Breast epithelium (tissue), 4 donors: ENCODE measurements at places on chromosomes 12 and 14. TPM values are rescaled to one million over a fixed set of nuclear protein-coding genes. Genes with fewer than 3 reads are reported as not detected.
A peak's percentile ranks its signal among the peaks of the same experiment; 100 is the strongest.

- DNase-seq = no peak
- H3K4me1 ChIP-seq = no peaks in the 10 kb centered on the region
- H3K4me3 ChIP-seq = no peak overlapping the region
- H3K27ac ChIP-seq = no peak overlapping the region
- H3K36me3 ChIP-seq = no peaks in the 10 kb centered on the region
These were observed 365.8 kb upstream of the CCDC196 start for GRCh38 chr14:66120402-66120801.

- no peaks in the 10 kb centered on the region for H3K4me1 ChIP-seq
- no peak overlapping the region for H3K27ac ChIP-seq
- H3K27me3 ChIP-seq = no peaks in the 10 kb centered on the region
These were observed 412.2 kb upstream of the GARIN6 start for GRCh38 chr12:99235381-99235780.

GRCh38 chr12:89261982-89262381 lies 90.3 kb downstream of the DUSP6 start:
- no peaks in the 10 kb centered on the region for H3K4me1 ChIP-seq
- H3K27me3 ChIP-seq = no peaks in the 10 kb centered on the region
- no peak overlapping the region for H3K27ac ChIP-seq
- no peak overlapping the region for H3K4me3 ChIP-seq
- DNase-seq = no peak
- no peaks in the 10 kb centered on the region for H3K36me3 ChIP-seq

DNA sequence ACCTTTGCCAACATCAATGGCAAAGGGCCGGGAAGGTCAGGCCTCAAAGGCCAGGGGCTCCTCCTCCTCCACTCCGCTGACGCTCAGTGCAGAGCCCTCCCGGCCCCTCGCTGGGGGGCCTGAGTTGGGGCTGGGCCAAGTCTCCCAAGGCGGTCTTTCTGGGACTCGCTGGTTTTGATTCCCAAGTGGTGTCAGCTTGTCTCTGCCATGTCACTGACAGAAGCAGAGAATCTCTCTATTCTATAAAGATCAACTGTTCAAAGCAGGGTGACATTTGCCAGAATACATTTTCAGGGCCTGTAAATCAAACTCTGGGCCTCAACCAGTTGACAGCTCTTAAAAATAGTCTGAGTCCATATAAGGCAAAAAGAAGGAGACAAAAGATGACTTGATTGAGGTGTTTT lies 75.9 kb downstream of the CCDC88C start:
- H3K4me3 ChIP-seq = no peak overlapping the region
- H3K27me3 ChIP-seq = no peaks in the 10 kb centered on the region
- H3K4me1 ChIP-seq = no peaks in the 10 kb centered on the region
- no peak overlapping the region for H3K27ac ChIP-seq
- no peak for DNase-seq
- no peaks in the 10 kb centered on the region for H3K36me3 ChIP-seq

DNA sequence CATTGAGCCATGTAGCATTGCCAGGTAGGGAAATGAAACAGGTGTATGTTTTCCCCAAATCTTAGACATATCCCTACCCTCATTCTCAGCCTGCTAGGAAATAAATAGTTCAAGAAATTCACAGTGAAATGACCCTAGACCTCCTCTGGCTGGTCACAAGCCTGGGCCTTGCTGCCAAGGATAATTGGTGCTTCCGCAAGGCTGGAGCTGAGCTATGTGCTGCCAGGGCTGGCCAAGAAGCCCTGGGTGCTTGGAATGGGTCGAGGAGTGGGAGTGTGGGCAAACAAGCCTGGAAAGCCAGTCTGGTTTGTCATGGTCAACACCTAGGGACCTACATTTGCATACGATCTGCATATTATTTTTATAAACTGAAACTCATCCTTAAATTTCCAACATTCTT lies 31.3 kb upstream of the SLC10A1 start:
- no peak for DNase-seq

GRCh38 chr12:76274420-76275083 lies 73.7 kb downstream of the BBS10 start:
- no peaks in the 10 kb centered on the region for H3K36me3 ChIP-seq
- H3K4me3 ChIP-seq = no peak overlapping the region
- H3K4me1 ChIP-seq = no peaks in the 10 kb centered on the region
- H3K27ac ChIP-seq = peak overlapping the region; percentile 75
- no peak for DNase-seq

- no peaks in the 10 kb centered on the region for H3K27me3 ChIP-seq
- DNase-seq = no peak
- H3K4me1 ChIP-seq = peaks cover 13% of the 10 kb centered on the region
- peak overlapping the region; percentile 50 for H3K27ac ChIP-seq
- H3K36me3 ChIP-seq = no peaks in the 10 kb centered on the region
These were observed 7.6 kb downstream of the SLC7A8 start for GRCh38 chr14:23175823-23176222.

DNA sequence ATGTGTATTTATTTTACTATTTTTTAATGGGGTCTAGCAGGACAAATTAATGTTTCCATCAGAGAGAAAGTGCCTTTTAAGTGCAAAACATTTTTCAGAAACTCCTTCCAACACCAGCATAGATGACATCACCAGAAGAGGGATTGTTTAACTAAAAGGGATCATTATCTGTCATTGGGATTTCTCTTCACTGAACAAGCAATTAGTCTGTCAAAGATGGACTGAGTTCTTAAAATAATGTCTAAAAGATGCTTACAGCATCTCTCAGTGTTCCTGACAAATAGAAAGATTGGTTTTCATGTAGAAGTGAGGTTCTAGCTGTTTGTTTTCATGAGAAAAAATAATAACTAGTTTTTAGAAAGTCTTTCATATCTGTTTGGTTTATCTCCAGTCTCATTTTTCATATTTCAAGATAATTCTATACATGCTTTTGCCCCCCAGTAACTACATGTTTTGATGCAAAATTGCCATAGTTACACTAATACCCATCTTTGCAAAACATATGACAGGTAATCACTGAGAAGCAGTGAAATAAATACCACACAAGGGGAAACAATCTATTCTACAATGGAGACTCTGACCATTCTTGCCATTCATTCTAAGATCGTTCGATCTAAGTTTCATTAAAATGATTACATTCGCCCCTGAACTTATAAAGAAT lies 850.3 kb downstream of the GALC start:
- H3K27me3 ChIP-seq = no peaks in the 10 kb centered on the region
- H3K4me1 ChIP-seq = no peaks in the 10 kb centered on the region
- no peak overlapping the region for H3K4me3 ChIP-seq
- no peaks in the 10 kb centered on the region for H3K36me3 ChIP-seq
- no peak overlapping the region for H3K27ac ChIP-seq
- no peak for DNase-seq

Gene KCNC2
- 1.3 TPM for total RNA-seq

Gene PRH2
- total RNA-seq = not detected

Gene ZNF26
- total RNA-seq = 19.6 TPM

Gene PCED1B
- 1.6 TPM for total RNA-seq

GRCh38 chr12:88207921-88208620 lies 66.0 kb downstream of the TMTC3 start:
- H3K4me1 ChIP-seq = no peaks in the 10 kb centered on the region
- DNase-seq = no peak
- no peak overlapping the region for H3K4me3 ChIP-seq
